ENCODE measurements at places on chromosomes 1 and 21.

GRCh38 chr1:167627865-167628641, 2.0 kb upstream of the RCSD1 start:
- peak; percentile 68 for DNase-seq

DNA sequence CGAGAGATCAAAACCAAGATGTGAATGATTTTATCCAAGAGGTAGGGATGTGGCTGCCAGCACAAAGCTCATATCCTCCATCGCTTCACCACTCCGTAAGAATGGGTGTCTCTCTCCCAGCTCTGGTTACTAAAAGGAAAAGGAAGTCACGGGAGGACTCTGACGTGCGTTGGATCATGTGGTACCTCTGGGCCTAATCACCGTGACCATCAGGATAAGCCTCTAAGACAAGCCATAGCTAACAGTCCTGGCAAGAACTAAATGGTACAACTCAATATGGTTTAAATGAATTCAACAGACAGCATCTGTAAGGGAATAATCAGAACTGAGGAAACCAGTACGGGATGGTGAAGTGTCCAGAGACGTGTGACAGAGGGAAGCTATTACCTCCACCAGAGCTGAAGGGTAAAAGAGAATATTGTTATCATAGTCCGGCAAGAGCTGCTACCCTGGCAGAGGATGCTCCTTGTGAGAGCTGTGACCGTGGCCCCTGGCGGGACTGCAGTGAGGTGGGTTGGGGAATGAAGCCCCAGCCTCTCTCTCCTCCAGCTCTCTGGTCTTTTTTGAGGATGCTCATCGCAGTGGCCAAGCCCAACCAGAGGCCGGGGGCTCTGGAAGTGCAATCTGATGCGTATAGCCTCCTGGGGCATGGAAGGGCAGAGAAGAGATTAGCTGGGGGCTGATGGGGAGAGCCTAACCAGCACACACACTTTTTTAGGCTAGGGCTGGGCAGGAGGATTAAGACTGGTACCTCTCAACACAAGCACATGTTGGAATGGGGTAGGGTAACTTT, 54.2 kb downstream of the KIAA1614 start:
- DNase-seq = no peak

- no peak for DNase-seq
These were observed 3.3 kb downstream of the RIMS3 start for GRCh38 chr1:40662151-40662550.

DNA sequence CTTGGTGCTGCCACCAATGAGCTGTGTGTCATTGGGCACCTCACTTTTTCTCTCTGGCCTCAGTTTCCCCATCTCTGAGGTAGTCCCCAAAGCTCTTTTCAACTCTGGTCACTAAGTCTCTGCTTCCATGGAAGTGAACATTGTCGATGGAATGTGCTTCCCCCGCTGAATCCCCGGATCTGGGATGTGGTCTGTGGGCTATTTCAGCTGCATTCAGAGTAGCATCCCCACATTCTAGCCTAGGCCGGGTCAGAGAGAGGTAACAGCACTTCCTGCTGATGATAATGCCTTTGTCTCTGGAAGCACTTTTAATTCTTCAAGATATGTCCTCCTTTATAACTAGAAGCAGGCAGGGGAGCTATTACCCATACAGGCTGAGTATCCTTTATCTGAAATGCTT, 29.8 kb downstream of the RASSF5 start:
- DNase-seq = no peak
